ENCODE measurements at places on chromosomes 4 and X.
A peak's percentile ranks its signal among the peaks of the same experiment; 100 is the strongest.

GRCh38 chr4:7804756-7805385, 134.8 kb downstream of the AFAP1 start:
- DNase-seq, result no peak

- DNase-seq, result no peak
These were observed 31.3 kb downstream of the REPS2 start for GRCh38 chrX:16977771-16978170.

DNA sequence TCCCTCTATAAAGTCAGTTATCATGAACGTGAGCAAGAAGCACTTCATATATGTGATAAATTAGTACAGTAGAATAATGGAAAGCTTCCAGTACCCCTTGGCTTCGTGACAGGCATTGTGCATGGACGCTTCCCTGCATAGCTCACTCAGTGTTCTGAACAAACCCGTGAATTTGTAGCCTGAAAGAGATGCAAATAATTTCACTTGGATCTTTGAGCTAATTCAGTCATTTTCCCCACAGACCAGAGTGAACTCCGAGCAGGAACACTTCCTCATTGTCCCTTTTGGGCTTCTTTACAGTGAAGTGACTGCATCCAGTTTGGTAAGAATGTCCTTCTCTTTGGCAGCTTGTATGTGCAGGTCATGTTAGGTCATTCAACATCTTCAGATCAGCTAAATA, 50.1 kb downstream of the ADD1 start:
- no peak for DNase-seq

DNA sequence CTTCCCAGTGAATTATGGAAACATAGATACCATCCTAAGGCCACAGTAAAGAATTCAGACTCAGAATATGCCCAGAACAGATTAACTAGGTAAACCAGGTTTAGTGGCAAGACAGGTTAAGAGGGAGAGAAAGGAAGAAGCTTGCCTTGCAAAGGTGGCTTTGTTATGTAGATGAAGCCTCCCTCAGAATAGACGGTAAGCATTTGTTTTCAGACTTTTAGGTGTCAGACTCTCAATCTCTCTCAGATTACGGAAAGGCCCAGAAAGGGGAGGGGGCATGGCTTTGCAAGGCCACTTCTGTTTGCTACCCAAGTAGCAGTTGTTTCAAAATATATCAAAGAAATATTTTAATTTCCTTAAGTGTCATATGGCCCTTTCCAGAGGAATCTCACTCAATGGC, 457.1 kb upstream of the BOD1L1 start:
- DNase-seq, result no peak

GRCh38 chrX:57669961-57670360, 10.1 kb downstream of the NLRP2B start:
- no peak for DNase-seq

DNA sequence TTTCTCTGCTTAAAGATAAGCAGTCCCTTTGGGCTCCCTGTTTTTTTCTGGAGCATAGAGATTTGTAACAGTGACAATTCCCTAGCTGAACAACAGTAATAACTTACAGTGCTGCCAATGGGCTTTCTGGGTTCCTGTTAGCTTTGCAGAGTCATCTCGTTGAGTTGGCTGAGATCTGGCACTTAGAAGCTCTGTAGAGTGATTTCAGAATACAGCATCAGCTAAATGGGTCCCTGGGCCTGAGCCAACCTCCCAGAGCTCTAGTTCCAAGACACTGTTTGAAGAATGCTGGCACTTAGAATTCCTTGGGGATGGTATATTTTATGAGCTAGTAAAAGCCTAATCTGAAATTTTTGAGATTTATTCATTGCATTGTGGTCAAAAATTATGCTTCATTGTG, 43.5 kb upstream of the SERTM2 start:
- no peak for DNase-seq

DNA sequence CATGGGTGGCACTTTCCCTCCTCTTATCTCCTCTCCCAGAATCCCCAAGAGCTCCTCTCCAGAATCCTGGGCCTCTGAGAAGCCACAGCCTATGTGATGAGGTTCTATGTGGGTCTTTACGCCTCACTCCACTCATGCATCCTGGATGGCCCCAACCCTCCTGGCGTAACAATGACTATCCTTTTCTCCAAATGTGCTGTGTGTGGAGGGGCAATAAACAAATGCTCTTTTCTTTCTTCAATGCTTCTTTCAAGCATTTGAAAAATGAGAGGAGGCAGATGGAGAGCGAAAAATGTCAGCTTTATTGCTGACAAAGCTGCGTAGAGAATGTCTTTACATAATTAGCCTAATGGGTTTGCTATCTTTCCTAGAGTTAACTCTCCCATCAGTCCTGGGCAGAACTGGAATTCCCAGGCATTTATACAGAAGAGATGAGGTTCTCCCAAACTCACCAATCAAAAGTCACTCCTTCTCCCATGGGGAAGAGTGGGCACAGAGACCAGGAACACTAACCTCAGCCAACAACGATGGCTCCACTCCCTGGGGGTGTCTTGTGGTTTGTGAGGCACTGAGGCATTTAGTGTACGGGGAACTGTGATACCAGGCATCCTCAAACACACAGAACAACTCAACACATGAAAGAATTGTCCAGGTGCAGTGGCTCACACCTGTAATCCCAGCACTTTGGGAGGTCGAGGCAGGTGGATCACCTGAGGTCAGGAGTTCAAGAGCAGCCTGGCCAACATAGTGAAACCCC, 118.9 kb upstream of the SLC34A2 start:
- DNase-seq, result no peak

- peak; percentile 6 for DNase-seq
These were observed 147.1 kb downstream of the CPEB2 start for GRCh38 chr4:15149234-15149838.

- DNase-seq, result no peak
These were observed 103.8 kb downstream of the USP46 start for GRCh38 chr4:52555356-52555716.
